ENCODE measurements at places on chromosomes 7 and 10.

DNA sequence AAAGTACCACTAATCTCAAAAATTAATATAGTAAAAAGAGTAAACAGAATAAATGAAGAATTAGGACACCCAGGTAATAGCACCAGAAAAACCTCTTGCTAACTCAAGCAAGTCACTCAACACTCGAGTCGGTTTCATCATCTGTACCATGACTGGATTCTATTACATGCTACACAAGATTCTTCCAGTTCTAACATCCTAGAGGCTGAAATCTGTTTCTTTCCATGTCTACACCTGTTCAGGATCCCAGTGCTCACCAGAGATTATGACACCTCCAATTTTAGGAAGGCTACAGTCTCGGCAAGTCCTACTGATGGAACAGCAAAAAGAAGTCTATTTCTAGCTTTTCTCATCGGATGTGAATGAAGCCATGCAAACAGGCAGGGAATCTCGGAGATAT lies 95.3 kb upstream of the ANK3 start:
- no peak for DNase-seq

- DNase-seq, result no peak
Observed at GRCh38 chr7:42426163-42426562, 189.2 kb upstream of the GLI3 start.

GRCh38 chr7:109246330-109247077 lies 676.8 kb downstream of the DNAJB9 start:
- no peak for DNase-seq

DNA sequence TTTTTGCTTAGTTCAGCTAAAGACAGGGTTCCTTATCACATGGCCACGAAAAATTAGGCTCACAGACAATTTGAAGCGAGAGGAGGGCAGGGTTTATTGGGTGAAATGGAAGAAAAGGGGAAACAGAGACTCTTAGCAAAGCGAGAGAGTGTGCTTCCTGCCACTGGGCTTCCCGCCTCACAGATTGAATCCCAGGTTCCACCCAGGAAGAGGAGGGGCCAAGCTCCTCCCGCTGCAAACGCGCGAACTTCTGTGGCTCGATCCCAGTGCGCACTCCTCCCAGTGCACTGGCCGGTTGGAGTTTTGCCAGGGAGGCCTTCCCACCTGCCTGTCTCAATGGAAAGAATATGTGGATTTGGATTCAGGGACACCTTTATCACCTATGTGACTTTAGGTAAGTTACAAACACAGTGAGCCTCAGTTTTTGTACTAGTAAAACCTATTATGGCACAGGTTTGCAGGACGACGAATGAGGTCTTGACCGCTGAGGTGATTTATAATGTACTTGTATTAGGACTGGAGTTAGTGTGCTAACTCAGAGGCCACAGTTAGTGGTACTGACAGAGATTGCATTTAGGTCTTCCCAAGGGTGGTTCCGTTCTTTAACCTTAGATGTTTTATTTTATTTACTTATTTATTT lies 48.5 kb upstream of the SP8 start:
- DNase-seq, result no peak

GRCh38 chr10:8130973-8131911 lies 76.8 kb downstream of the GATA3 start:
- DNase-seq, result no peak

DNA sequence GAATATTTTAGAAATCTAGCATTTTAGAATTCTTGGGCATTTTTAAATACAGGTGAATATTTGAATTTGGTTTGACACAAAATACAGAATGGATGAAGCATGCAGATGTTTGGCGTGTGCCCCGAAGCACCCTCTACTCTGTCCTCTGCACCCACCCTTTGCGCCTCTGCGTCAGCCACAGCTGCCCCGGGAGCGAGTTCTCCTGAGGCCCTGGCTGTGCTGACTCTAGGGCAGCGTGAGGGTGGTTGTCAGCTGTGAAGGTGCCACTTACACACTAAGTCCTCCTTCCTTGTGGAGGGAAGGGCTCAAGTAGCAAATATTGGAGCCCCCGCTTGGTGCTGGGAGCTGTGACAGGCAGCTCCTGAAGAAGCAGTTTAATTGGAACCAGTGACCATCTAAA lies 48.4 kb downstream of the DAGLB start:
- no peak for DNase-seq

DNA sequence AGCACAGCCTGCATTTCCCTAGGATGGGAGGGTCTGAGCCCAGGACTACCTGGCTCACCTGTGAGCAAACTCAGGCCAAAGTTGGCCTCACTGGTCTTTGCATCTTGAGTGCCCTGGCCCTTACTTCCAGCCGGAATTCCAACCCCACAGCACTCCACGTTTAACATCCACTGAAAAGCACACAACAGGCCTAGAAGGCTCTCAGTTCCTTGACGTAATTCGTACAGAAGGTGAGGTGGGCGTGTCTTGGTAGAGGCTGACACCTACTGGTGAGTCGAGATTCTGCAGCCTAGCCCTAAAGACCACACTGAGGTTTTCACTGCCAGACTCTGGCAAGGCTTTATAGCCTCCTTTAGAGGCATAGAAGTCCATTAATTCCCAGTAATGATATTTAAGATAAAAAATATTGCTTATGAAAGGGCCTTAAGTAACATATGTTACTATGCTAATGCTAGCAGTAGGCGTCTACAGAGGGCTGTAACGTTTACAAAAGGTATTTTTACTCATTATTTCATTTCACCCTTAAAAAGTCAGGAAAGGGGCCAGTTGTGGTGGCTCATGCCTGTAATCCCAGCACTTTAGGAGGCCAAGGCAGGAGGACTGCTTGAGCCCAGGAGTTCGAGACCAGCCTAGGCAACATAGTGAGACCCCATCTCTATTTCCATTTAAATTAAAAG lies 95.8 kb downstream of the HIP1 start:
- DNase-seq, result peak; percentile 37

DNA sequence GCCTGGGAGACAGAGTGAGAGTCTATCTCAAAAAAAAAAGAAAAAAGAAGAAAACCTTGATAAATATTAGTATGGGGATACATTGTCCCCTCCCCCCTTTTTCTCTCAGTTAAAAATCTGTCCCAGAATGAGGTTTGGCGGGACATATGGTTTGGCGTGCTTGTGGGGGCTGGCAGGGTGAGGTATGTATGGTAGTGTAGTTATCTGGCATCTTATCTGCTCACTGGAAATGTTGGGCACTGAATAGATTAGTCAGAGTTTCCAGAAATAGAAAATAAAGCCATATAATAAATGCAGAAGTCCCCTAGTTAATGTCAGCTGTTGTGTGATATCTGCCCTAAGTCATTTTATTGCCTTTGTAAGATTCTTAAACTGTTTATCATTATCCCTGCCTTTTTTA lies 397.5 kb upstream of the GALNT17 start:
- DNase-seq, result no peak

DNA sequence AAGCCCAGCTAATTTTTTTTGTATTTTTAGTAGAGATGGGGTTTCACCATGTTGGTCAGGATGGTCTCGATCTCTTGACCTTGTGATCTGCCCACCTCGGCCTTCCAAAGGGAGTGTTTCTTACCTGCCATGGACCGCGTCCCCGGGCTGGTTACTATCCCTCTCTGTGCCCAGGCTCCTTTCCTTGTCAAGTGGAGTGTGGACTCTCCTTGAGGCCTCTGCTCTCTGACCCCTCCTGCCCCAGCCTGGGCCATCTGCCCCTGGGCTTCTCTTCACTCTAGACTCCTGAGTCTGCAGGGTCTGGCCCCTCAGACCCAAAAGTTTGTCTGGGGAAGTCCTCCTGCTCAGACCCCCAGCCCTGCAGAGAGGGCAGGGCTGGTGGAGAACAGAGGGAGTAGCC lies 20.7 kb downstream of the NEURL1 start:
- no peak for DNase-seq

DNA sequence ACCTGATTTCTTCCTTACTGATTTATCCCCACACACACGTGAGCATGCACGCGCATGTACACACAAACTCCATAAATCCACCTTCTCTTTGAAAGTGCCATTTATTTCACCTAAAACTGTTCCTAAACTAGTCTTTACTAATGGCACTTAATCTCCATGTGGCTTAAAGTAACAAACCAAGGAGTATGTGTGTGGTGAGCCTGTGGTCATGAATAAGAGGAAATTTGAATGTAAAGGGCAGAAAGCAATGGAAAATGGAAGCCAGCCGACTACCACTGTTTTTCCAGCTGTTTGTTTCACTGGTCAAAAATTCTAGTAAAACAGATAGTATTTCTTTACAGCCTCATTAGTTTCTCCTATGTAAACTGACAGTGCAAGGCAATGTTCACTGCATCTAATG lies 23.8 kb downstream of the SEMA3C start:
- no peak for DNase-seq

GRCh38 chr10:128530301-128530700 lies 404.1 kb upstream of the MKI67 start:
- DNase-seq, result no peak

GRCh38 chr10:121873236-121873635 lies 54.6 kb downstream of the ATE1 start:
- DNase-seq, result no peak

DNA sequence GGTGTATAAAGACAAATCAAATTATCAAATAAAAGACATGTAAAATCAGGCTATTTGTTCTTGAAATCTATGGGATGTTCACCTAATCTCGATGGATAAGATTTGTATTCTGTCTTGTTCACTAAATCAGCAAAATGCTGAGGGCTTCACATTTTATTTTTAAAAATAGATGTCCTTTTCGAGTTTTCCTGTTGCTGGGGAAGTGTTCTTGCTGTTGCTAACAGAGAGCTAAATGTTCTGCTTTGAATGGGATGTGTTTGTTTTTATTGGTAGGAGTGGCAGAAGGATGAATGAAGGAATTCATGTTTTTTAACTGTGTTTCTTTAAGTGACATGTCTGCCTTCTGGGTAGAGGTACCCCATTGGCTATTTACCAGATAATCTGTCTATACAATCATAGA lies 7.3 kb upstream of the SNX13 start:
- DNase-seq, result no peak

GRCh38 chr10:115879372-115880089 lies 393.5 kb downstream of the GFRA1 start:
- DNase-seq, result no peak
